Urothelium cell line (cell line): ENCODE measurements at places on chromosomes 16 and 17.

- no peak for DNase-seq
Observed at GRCh38 chr17:6388416-6388815, 46.5 kb downstream of the AIPL1 start.

- no peak for DNase-seq
Observed at GRCh38 chr16:4313563-4314531, 2.0 kb upstream of the GLIS2 start.

- DNase-seq: no peak
Observed at GRCh38 chr16:12062343-12063003, 85.9 kb downstream of the SNX29 start.

GRCh38 chr16:85579191-85579590 is 33.9 kb upstream of the GSE1 start:
- DNase-seq: no peak

DNA sequence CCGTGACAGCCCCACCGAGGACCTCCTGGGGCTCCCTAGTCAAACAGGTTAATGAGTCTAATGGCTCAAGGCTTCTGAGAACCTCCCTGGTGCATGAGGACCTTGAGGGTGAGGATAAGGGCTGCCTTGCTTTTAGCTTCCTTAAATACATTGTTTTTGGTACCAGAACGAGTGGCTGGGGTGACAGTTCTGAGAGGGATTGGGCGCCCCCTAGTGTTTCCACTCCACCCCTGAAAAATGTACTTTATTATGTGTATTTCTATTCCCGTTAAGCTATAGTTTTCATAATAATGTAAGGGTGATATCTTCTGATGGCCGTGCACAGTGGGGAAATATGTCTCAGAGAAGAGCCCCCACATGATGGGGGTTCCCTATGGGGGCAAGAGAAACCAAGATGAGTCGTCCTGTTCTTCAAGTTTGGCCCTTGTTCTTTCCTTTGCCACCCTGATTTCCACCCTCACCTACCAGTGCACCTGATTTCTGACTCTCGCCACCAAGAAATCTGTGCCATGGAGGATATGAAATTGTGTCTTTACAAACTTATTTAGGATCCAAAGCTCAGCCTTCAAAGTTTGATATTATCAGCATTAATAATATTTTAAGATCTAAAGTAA is 14.5 kb upstream of the VWA3A start:
- peak; percentile 45 for DNase-seq

- no peak for DNase-seq
Observed at GRCh38 chr16:28617874-28618273, 8.0 kb upstream of the SULT1A1 start.

DNA sequence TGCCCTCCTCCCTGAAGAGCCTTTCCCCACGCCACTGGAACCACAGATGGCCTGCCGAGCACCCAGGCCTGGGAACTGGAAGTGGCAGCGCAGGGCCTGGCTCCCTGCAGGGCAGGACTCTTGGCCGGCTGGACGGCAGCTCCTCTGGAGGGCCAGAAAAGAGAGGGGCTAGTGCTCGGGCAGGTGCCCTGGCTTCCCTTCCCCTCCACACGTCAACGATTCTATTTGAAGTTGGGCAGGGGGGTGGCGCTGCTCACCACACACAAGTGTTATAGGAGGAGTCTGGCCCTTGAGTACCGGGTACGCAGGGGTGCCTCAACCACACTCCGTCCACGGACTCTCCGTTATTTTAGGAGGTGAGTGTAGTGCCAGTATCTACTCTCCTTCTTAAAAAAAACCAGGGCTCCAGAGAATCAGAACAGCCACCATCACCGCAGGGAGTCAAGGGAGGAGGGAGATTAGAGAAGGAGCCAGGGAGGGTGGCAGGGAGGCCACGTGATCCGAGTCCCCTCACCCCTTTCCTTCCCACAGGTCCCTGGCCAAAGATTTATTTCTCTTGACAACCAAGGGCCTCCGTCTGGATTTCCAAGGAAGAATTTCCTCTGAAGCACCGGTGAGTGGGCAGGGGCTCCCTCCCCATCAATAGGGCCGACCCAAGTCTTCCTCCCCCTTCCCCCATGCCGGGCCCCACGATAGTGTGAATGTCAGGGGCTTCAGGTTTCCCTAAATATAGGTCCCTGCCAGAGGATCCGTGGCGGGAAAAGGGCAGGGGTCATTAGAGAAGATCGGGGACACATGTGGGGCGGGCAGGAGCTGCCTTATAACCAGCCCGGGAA is 1.4 kb upstream of the ALDOA start:
- DNase-seq: peak; percentile 32

- no peak for DNase-seq
Observed at GRCh38 chr17:50347117-50347893, 1.4 kb downstream of the XYLT2 start.

GRCh38 chr17:50184611-50185398 is 16.6 kb downstream of the COL1A1 start:
- DNase-seq: no peak

DNA sequence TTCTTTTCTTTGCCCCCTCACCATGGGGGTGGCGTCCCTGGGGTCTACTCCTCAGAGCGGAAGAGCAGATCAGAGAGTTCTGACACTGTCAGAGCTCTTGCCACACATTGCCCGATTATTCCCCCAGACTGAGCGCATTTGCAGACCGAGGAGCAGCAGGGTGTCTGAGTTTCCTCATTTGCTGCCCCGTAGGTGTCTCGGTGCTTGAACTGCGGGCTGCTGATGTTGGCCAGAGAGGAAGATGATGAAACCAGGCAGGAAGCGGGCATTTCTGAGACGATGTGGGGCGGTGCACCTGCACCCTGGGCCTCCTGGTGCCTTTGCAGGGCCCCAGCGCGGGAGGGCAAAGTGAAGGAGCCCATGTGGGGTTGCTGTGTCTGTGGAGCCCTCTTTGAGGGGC is 55.2 kb downstream of the ARSG start:
- DNase-seq: no peak

DNA sequence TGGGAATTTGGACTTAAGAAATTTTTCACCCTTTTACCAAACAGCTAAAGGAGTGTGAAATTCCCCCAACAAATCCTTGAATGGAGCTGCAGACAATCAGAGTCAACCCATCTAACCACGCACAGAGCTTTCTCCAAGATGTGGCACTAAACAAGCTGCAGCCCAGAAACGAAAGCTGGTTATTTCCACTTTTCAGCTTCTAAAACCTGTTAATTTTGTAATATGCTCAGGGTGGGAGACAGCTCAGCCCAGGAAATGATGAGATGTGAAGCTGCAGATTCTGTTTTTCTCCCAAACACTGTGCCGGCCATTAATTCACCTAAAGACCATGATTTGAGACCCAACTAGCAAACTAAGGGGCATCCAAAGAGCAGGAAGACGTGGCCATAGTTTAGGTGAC is 33.2 kb upstream of the ABR start:
- no peak for DNase-seq

DNA sequence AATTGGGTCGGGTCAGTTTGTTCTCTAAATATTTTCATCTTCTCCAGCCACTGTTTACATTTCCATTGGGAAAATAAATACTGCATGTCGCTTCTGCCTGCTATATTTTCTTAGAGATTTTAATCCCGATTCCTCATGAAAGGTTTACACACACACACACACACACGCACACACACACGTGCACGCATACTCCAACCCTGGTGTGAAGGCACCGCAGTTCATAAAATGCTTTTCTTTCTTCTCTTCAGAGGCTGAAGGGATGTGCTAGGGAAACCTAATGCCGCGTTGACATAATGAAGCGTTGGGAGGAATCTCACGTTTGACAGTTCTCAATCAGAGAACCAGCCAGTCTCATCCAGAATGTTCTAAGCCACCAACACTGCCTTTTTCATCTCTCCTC is 222.9 kb upstream of the IRX3 start:
- no peak for DNase-seq

GRCh38 chr17:17900615-17901520 is 64.1 kb upstream of the SREBF1 start:
- DNase-seq: peak; percentile 81

- no peak for DNase-seq
Observed at GRCh38 chr16:70697594-70698170, 11.8 kb upstream of the MTSS2 start.

GRCh38 chr17:10295728-10296343 is 77.0 kb downstream of the MYH13 start:
- DNase-seq: peak; percentile 48

DNA sequence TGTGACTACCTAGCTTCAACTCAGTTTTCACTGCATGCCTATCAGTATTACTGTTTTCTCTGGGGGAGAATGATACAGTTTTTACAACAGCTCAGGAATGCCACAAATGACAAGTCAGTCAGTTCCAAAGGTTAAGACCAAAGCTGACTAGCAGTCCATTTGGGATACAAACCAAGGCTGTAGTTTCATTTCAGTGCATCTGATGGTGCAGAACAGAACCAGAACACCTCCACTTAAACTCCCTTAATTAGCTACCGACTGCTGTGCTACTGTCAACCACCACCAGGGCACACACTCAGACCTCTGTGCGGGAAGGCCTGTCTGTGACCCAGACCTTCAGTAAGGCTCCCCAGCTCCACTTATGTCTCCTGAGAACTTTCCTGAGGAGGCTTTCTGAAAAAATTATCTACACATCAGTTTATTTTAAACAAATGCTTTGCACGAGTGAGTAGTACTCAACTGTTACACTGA is 20.4 kb downstream of the NFE2L1 start:
- DNase-seq: no peak

- DNase-seq: no peak
Observed at GRCh38 chr17:45022655-45023339, 28.6 kb downstream of the DCAKD start.

DNA sequence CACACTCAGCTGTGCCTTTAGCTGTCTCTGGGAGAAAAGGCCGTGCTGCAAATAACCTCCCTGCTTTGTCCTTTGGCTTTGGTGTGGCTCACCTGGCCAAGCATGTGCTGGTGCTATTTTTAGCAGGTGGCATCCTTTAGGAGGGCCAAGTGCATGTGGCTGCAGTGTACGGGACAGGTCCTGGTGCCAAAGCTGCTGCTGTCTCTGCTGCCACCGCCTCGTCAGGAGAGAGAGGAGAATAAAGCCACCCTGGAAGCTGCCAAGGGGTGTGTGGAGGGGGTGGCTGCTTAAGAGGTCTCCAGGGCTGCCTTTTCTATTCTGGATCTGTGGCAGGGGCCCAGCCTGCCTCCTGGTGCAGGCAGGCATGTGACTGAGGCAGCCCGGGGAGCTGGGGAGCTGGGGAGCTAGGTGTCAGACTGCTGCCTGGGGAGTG is 6.2 kb downstream of the AKAP1 start:
- DNase-seq: no peak

- DNase-seq: no peak
Observed at GRCh38 chr16:72814226-72814625, 233.7 kb downstream of the ZFHX3 start.

- no peak for DNase-seq
Observed at GRCh38 chr17:37124821-37125173, 176.0 kb downstream of the AATF start.

DNA sequence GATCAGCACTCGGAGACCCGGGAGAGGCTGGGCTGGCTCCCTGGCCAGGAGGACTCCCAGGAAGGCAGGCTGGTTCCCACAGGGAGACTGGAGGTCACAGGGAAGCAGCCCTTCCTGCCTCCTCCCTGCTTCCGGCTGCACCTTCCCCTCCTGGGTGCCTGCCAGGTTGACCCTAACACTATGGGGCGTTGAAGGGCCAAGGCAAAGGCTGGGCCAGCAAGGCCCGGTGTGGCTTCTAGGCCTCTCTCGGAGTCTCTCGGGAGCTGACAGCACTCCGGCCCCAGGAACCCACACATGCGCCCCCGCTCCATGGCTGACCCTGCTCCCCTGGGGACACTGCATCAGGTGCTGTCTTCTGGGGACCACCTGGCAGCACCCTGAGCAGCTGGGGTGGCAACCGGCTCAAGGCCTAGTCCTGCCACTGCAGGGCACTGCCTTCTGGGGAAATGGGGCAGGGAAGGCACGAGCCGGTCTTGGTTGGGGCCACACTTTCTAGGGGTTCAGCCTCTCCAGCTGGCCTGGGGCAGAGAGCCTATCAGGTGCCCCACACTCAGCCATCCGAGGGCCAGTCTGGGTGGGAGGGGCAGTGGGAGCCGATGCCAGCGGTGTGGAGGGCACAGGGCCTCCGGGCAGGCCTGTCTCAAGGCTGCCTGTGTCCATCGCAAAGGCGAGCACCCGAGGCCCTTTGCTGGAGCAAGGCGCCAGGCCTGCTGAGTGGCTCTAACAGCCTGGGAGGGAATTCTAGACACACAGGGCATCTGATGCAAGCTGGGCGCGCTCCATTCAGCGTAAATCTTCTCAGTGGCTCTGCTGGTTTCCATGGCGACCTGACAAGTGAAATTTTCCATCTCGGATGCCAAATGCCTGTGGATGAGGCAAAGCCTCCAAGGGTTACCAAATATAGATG is 5.6 kb upstream of the MTSS2 start:
- DNase-seq: peak; percentile 75

GRCh38 chr17:46859996-46860395 is 8.6 kb downstream of the WNT9B start:
- DNase-seq: no peak
